Progenitor cell of endocrine pancreas (in vitro differentiated cells): ENCODE measurements at places on chromosomes 4 and X. TPM values are rescaled to one million over a fixed set of nuclear protein-coding genes. Genes with fewer than 3 reads are reported as not detected.

OTC gene
- total RNA-seq: 0.31 TPM in 1 of 2 replicates, not detected in the other

DNA sequence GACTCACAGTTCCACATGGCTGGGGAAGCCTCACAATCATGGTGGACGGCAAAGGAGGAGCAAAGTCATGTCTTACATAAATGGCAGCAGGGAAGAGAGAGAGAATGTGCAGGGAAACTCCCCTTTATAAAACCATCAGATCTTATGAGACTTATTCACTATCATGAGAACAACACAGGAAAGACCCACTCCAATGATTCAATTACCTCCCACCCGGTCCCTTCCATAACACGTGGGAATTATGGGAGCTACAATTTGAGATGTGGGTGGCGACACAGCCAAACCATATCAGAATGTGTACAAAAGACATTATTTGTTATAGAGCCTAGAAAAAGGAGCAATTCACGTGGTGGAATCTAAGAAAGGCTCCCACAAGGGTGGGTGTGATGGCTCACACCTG lies 10.8 kb upstream of the HERC6 start:
- H3K4me3 ChIP-seq: no peak overlapping the region
- DNase-seq: no peak
- H3K27me3 ChIP-seq: no peaks in the 10 kb centered on the region
- no peaks in the 10 kb centered on the region for H3K4me1 ChIP-seq
- no peaks in the 10 kb centered on the region for H3K36me3 ChIP-seq

GRCh38 chr4:72338060-72338459 lies 231.0 kb downstream of the ADAMTS3 start:
- no peaks in the 10 kb centered on the region for H3K36me3 ChIP-seq
- DNase-seq: no peak
- no peaks in the 10 kb centered on the region for H3K27me3 ChIP-seq
- H3K27ac ChIP-seq: no peak overlapping the region
- no peak overlapping the region for H3K4me3 ChIP-seq

DNA sequence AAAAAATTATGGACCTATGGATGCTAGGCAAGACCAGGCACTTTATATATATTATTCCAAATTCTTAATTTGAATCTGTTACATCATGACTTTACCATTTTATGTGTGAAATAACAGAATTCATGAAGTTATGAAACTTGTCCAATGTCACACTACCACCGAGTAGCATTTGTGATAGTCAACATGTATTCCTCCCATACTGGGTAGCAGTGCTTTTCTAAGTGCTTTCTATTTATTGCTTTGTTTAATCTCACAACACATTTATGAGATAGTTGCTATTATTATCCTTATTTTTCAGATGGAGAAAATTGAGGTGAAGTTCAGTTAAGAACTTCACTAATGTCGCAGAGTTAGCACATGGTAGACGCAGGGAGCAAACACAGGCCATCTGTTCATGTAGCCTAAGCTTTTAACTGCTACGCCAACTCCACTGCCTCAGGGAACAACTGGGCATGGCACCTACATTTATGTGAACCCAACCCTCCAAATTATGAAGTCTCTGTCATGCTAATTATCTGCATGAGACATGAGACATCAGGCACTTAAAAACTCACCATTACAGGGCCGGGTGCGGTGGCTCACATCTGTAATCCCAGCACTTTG lies 20.8 kb downstream of the GUCY1A1 start:
- no peak for DNase-seq
- H3K27me3 ChIP-seq: no peaks in the 10 kb centered on the region
- no peak overlapping the region for H3K27ac ChIP-seq
- H3K36me3 ChIP-seq: no peaks in the 10 kb centered on the region

DNA sequence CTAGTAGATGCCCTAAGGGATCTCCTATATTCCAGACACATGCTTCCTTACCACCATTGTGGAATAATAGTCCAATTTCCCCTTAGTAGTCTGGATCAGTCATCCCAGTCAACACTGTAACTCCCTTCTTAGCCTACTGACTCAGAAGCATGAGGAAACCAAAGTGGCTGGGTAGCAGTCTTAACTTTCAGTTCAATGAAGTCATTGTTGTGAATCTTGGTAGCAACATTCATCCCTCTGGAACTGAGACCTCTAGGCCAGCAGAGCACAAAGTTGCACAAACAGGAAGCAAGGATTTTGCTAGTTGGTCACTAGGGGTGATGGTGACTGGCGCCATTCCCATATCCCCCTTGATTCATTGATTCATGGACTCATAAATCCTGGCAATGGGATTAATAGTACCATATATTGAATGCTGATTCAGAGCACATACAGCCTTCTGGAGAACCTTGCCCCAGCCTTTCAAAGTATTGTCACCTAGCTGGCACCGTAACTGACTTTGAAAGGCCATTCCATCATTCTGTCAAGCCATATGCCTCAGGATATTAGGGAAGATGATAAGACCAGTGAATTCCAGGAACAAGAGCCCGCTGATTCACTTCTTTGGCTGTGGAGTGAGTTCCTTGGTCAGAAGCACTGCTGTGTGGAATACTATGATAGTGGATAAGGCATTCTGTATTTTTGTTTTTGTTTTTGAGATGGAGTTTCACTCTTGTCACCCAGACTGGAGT lies 19.7 kb upstream of the GPAT3 start:
- no peak overlapping the region for H3K27ac ChIP-seq
- no peaks in the 10 kb centered on the region for H3K36me3 ChIP-seq
- no peaks in the 10 kb centered on the region for H3K4me1 ChIP-seq
- no peak overlapping the region for H3K4me3 ChIP-seq

MAGEE2 gene
- not detected in 2 replicates for total RNA-seq

DNA sequence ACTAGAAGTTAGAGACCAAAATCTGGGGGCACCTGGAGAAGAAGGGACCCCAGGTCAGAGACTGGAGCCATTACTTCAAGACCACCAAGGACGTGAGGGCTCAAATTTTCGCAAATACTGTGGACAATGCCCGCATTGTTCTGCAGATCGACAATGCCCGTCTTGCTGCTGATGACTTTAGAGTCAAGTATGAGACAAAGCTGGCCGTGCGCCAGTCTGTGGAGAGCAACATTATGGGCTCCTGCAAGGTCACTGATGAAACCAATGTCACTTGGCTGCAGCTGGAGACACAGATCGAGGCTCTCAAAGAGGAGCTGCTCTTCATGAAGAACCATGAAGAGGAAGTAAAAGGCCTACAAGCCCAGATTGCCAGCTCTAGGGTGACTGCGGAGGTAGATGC lies 101.2 kb downstream of the NCAPG start:
- DNase-seq: no peak
- no peak overlapping the region for H3K4me3 ChIP-seq
- no peaks in the 10 kb centered on the region for H3K4me1 ChIP-seq
- peaks cover 26% of the 10 kb centered on the region for H3K36me3 ChIP-seq
- no peaks in the 10 kb centered on the region for H3K27me3 ChIP-seq

DNA sequence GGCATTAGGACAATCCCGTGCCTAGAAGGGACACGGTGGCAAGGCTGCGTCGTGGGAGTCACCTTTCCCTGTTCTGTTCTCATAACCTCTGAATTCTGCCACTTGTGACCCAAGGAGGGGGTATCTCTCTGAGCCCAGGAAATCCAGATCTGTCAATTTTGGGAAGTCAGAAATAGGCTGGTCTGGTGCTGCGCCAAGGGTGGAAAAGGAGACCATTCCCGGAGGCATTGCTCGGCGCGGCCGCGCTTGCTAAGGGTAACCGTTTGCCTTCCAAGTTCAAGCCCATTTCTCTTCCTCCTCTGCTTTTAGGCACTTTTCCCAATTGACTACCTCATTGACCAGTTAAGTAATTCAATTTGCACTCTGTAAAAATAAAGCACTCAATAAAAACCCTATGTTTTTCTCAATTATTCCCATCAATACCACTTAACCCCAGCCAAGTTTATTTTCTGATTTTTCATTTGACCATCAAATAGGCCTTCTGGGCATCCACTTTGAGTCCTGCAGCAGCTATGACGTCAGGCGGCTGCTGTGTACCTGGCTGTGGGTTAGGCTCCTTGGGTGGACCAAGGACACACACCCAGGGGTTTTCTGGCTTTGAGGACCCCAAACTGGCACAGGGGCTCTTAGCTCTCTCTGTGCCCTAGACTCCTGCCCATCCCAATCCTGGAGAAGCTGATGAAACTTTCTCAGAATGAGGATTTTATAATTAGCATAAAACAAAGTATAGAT lies 12.5 kb downstream of the SORCS2 start:
- H3K27ac ChIP-seq: no peak overlapping the region
- peaks cover 3% of the 10 kb centered on the region for H3K4me1 ChIP-seq
- no peak for DNase-seq
- no peak overlapping the region for H3K4me3 ChIP-seq
- H3K27me3 ChIP-seq: peaks cover 26% of the 10 kb centered on the region
- H3K36me3 ChIP-seq: no peaks in the 10 kb centered on the region

PAK3 gene
- total RNA-seq: 16.8 and 18.4 TPM in 2 replicates

GRCh38 chr4:29405116-29405515 lies 1315.1 kb upstream of the PCDH7 start:
- no peak overlapping the region for H3K27ac ChIP-seq
- H3K4me1 ChIP-seq: no peaks in the 10 kb centered on the region
- no peak for DNase-seq
- no peak overlapping the region for H3K4me3 ChIP-seq
- H3K36me3 ChIP-seq: no peaks in the 10 kb centered on the region

DNA sequence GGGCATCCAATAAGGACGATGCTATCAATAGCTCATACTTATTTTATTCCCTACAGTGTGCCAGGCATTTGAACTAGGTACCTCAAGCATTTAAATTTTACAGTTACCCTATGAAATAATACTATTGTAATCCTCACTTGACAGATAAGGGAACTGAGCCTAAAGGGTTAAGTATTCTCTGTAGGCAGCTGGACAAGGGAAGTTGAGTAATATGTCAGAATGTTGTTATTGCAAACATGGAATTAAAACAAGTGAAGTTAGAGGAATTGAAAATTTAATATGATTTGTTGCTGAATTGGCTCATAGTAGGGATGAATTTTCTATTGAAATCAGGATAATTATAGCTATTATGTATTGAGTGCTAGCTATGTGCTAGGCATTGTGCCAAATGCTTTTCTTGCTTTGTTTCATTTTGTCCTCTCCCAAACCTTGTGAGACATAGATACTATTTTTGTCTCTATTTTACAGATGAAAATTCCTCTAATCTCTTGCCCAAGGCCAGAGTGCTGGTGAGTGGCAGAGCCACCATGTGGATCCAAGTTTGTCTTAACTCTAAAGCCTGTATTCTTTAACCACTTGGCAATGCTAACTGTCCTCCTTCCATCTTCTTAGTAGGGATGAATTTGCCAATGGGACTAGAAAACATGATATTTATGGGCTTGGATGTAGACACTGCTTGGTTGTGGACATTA lies 58.1 kb downstream of the TMEM164 start:
- H3K27ac ChIP-seq: no peak overlapping the region
- H3K4me1 ChIP-seq: peaks cover 13% of the 10 kb centered on the region
- no peak overlapping the region for H3K4me3 ChIP-seq
- DNase-seq: no peak
- peaks cover 16% of the 10 kb centered on the region for H3K36me3 ChIP-seq

VCX2 gene
- not detected in 2 replicates for total RNA-seq

CSAG3 gene
- not detected in 2 replicates for total RNA-seq

DNA sequence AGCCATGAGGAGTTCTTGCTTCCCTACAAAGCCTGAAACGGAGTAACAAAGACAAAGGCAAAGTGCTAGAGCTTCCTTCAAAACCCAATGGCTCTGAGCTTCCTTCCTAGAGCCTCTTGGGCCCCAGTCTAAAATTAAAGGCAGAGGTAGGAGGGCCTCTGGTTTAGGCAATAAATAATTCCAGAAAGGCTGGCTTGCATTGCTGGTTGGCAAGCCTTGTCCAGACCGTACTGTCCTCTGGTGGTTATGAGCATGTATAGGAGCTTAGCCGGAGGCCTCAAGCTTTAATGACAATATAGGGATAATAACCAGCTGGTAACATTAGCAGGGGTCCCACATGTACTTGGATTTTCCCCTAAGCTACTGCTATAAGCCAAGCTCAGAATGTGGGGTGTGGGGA lies 237.3 kb downstream of the AR start:
- no peak for DNase-seq
- no peak overlapping the region for H3K27ac ChIP-seq
- H3K27me3 ChIP-seq: no peaks in the 10 kb centered on the region
- H3K36me3 ChIP-seq: no peaks in the 10 kb centered on the region

VSIG4 gene
- not detected in 2 replicates for total RNA-seq

DNA sequence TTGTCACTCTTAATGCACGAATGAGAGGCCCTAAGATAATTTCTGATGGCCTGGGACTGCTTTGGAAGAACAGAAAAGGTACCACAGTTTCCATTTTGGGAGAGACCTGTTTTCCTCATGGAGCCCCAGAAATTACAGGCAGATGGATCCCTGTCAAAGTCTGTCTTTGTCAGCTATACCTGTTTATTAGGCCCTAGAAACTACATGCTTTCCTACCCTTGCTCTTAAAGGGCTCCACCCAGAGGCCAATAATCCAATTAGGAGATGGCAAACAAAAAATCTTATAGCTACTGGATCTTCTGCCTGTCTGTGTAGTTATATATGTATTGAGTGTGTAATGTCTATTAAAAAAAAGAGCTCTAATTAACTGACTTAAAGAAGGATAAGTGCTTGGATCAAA lies 141.3 kb downstream of the NR3C2 start:
- no peak overlapping the region for H3K27ac ChIP-seq
- H3K4me1 ChIP-seq: no peaks in the 10 kb centered on the region
- H3K36me3 ChIP-seq: peaks cover 6% of the 10 kb centered on the region

IL13RA1 gene
- 29.9 and 30.8 TPM in 2 replicates for total RNA-seq

RTL9 gene
- 1.4 and 1.5 TPM in 2 replicates for total RNA-seq

GRCh38 chrX:71945237-71945805 lies 34.7 kb downstream of the NHSL2 start:
- no peak for DNase-seq
- no peaks in the 10 kb centered on the region for H3K36me3 ChIP-seq
- H3K27me3 ChIP-seq: no peaks in the 10 kb centered on the region
- peaks cover 10% of the 10 kb centered on the region for H3K4me1 ChIP-seq
- H3K27ac ChIP-seq: no peak overlapping the region
- no peak overlapping the region for H3K4me3 ChIP-seq

DNA sequence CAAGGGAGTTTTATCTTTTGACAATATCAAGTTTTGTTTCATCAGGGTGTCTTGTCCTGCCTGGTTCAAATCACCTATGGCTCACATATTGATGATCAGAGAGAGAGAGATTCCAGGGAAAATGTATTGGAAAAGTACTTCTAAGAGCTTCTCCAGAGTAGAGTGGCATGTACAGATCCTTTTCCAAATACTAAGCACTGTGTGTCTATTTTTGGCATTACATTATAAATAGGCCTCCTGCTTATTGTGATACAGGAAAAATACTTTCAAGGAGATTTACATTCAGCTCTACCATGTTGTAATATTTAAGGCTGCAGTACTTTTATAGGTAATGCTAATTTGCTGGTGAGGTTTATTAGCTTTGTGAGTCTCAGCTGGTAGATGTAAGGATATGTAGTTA lies 100.8 kb downstream of the DCK start:
- no peak overlapping the region for H3K27ac ChIP-seq
- no peak overlapping the region for H3K4me3 ChIP-seq
- no peaks in the 10 kb centered on the region for H3K4me1 ChIP-seq
- H3K27me3 ChIP-seq: no peaks in the 10 kb centered on the region

DNA sequence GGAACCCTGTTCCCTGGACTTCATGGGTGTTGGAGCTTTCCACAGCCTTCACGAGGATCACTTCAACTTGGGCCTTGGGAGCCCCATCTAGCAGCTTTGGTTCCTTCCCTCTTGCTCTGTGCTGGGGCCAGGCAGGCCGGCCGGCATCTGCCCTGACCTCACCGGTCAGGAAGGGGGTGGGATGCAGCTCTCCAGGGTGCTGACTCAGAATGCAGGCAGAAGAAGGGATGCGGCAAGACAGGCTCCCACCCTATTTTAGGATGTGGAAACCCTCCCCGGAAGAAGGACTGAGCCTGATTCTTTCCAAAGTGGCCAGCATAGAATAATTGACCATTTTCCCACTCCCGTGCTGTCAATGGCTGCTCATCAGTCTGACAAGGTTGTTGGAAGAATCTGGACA lies 47.1 kb downstream of the FHDC1 start:
- DNase-seq: no peak
- no peaks in the 10 kb centered on the region for H3K27me3 ChIP-seq
- peaks cover 2% of the 10 kb centered on the region for H3K4me1 ChIP-seq
- H3K36me3 ChIP-seq: no peaks in the 10 kb centered on the region
